Fibroblast of lung (primary cell): ENCODE measurements at places on chromosomes 7 and 10.

GRCh38 chr7:135965602-135966001 lies 11.6 kb downstream of the MTPN start:
- DNase-seq = no peak

- DNase-seq = no peak
Measured at GRCh38 chr7:117075934-117076333, 122.6 kb downstream of the ST7 start.

DNA sequence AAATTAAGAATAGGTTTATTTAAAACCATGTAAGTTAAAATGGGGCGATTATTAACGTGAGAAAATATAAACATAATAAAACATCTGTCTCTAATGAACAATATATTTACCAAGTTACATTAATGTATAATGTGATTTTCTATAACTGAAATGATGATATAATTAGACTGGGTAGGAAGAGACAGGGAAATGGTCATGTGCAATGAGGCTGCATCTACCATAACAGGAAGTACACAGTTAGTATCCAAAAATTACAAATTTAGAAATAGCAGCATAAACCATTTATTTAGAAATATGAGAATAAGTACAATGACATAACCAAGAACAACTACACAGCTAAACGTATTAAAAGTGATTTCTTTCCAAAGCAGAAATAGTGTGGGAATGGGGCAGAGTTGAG lies 25.8 kb upstream of the BET1 start:
- DNase-seq = no peak

DNA sequence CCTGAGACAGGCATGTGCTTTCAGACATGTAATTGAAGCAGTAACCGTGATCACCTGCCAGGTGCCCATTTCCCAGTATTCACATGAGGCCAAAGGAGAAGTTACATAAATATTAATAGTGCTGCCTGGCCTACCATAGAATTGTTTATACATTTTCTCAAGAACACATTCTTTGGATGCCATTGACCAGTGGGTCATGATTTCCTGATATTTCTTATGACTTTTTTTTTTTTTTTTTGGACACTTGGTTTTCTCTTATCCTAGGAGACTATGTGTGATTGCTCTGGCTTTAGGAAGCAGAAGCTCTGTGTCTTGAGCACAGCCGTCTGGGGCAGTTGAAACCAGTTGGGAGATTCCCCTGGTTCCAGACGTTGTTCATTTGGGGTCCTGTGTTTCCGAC lies 143.9 kb upstream of the NPS start:
- peak; percentile 59 for DNase-seq

- DNase-seq = no peak
Measured at GRCh38 chr10:97383159-97383558, 18.0 kb downstream of the RRP12 start.
